Renal cortex interstitium (tissue), 15 donors: ENCODE measurements at places on chromosomes 7 and 10. TPM values are rescaled to one million over a fixed set of nuclear protein-coding genes. Genes with fewer than 3 reads are reported as not detected.

PLCE1 gene
- polyA plus RNA-seq = 34.6 TPM

ASB15 gene
- polyA plus RNA-seq = 2.8 TPM

FGFR2 gene
- 86.5 TPM for polyA plus RNA-seq

PRSS58 gene
- polyA plus RNA-seq = not detected

GOLGA7B gene
- 0.41 TPM for polyA plus RNA-seq

KCND2 gene
- 2.8 TPM for polyA plus RNA-seq

PHKG1 gene
- polyA plus RNA-seq = 3.0 TPM

SEMA4G gene
- 52.7 TPM for polyA plus RNA-seq

FBXO24 gene
- polyA plus RNA-seq = 1.7 TPM

ADAM12 gene
- polyA plus RNA-seq = 22.5 TPM

SRGN gene
- polyA plus RNA-seq = 26.8 TPM

LFNG gene
- polyA plus RNA-seq = 37.5 TPM

GJD4 gene
- polyA plus RNA-seq = 0.17 TPM

HPSE2 gene
- polyA plus RNA-seq = 0.65 TPM

SPOCK2 gene
- 140 TPM for polyA plus RNA-seq

PRSS2 gene
- not detected for polyA plus RNA-seq

SUN3 gene
- 0.16 TPM for polyA plus RNA-seq

ERVW-1 gene
- polyA plus RNA-seq = 0.82 TPM

LIPM gene
- not detected for polyA plus RNA-seq

PLXNA4 gene
- 14.6 TPM for polyA plus RNA-seq

SEC61A2 gene
- polyA plus RNA-seq = 14.3 TPM

ITPRID1 gene
- polyA plus RNA-seq = not detected

ZMYND11 gene
- 100 TPM for polyA plus RNA-seq

CPN1 gene
- polyA plus RNA-seq = 3.1 TPM

PLXDC2 gene
- 32.2 TPM for polyA plus RNA-seq

HOXA4 gene
- polyA plus RNA-seq = 20.1 TPM

LRRC18 gene
- 0.24 TPM for polyA plus RNA-seq

ZEB1 gene
- 33.6 TPM for polyA plus RNA-seq

ENKUR gene
- polyA plus RNA-seq = 4.4 TPM
